ENCODE measurements at places on chromosomes 1 and 21.

DNA sequence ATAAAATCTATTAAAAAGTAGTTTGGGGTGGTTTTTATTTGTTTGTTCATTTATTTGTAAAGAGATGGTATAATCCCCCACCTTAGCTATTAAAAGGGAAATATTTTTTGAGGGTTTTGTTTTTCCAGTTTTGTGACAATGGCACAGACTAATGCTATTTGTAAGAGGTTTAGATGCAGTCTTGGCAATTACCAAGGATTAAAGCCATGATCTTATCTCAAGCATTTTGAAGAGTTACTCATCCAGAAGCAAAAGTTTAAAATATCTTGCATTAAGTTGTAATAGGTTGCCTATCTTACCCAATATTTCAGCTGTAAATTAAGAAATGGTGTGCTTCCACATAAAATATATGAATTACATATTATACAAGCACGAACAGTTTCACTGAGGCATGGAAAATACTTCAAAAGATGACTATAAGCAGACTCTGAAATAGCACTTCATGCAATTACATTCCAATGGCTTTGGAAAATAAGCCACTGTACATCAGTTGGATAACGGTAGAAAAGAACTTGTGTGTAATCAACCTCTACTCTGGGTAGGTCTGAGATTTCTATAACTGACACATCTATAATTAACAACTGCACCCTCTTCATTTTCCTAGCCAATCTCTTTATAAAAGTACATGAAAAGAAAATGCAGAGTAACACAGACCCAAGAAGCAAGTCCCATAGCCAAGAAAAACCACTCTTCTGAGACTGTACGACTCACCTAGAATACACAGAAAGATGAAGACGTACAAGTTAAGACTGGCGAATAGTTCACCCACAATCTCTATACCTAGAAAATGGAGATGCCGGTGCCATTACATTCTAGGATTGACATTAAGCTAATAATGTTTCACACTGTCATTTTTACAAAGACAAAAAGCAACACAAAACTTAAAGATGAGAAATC, 95.2 kb downstream of the PTPN14 start:
- no peak for DNase-seq

DNA sequence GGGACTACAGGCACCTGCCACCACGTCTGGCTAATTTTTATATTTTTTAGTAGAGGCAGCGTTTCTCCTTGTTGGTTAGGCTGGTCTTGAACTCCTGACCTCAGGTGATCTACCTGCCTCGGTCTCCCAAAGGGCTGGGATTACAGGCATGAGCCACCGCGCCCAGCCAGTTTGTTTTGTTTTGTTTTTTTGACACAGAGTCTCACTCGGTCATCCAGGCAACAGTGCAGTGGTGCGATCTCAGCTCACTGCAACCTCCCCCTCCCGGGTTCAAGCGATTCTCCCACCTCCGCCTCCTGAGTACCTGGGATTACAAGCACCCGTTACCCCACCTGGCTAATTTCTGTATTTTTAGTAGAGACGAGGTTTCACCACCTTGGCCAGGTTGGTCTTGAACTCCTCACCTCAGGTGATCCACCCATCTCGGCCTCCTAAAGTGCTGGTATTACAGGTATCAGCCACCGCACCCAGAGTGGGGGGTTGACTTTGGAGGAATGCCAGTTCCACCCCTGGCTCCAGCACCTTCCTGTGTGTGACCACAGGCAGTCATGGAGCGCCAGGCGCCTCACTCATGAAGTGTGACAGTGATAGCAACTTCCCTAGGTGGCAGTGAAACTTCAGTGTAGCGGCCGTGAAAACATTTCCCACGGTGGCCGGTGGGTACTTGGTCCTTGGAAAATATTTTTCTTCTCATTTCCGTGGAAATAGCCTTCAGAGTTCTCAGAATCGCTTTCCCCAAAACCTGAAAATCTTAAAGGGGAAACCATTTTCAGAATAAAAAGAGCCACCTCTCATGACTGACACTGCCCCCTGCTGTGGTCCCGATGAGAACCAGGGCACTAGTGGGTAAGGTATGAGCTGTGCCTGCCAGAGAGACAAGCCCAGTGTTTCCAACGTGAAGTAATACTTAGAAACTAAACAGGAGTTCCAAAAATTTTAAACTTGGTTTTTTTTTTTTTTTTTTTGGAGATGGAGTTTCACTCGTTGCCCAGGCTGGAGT, 48.6 kb downstream of the WDR4 start:
- no peak for DNase-seq

GRCh38 chr1:104156738-104157137, 407.0 kb downstream of the AMY1C start:
- no peak for DNase-seq

DNA sequence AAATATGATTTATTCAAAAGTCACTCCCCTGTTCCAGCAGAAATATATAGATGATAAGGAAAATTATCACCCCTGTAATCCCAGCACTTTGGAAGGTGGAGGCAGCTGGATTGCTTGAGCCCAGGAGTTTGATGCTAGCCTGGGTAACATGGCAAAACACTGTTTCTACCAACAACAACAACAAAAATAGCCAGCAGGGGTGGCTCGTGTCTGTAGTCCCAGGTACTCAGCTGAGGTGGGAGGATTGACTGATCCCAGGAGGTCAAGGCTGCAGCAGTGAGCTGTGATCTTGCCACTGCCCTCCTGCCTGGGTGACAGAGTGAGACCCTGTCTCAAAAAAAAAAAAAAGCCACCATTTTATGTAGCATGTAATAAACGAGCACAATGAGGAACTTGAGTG, 1546.5 kb downstream of the NCAM2 start:
- no peak for DNase-seq

DNA sequence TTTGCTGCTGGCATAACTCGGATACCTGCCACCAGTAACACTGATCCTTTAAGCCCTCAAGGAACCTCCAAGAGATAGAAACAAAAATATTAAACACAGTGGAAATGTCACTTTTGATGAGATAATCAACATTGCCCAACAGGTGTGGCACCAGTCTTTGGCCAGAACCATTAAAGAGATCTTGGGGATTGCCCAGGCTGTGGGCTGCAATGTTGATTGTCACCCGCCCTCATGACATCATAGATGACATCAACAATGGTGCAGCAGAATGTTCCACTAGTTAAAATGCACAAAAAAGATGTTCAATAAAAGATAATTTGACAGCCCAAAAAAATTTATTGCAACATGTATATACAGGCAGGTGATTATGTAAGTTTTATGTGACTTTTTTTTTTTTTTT, 20.2 kb upstream of the ZMYM1 start:
- no peak for DNase-seq

- no peak for DNase-seq
Observed at GRCh38 chr1:241356187-241356518, 852 bp downstream of the RGS7 start.

DNA sequence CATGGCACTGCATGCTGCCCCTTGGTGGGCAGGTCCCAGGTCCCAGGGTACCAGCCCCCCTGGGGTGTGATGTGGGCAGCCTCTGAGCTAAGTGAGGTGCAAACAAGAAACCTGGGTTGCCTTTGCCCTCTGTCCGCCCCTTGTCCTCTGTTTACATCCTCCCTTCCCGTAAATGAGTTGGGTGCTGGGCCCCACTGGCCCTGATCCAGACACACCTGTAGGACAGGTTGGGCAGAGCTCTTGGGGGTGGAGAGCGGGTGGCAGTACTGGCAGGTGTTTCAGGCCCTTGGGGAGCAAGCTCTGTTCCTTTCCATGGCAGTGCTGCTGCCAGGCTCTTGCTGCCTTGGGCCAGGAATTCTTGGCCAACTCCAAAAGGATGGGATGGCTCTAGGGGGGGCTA, 35.8 kb downstream of the ELF3 start:
- peak; percentile 37 for DNase-seq

DNA sequence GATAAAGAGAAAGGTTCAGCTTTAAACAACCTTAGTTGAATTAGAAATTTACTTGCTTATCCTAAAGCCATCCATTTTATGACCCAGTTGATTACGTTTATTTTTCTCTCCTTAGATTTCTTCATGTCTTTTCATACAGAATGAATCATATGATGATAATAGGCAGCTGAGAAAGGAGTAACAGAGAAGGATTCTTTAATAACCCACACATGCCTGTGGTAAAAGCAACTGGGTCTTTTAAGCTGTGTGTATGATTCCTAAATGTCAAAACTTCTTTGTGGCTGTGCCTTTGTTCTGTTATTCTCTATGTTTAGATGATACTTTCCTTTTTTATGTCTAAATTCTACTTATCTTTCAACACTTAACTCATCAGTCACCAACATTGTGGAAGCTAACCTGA, 626.5 kb downstream of the NCAM2 start:
- DNase-seq: no peak

DNA sequence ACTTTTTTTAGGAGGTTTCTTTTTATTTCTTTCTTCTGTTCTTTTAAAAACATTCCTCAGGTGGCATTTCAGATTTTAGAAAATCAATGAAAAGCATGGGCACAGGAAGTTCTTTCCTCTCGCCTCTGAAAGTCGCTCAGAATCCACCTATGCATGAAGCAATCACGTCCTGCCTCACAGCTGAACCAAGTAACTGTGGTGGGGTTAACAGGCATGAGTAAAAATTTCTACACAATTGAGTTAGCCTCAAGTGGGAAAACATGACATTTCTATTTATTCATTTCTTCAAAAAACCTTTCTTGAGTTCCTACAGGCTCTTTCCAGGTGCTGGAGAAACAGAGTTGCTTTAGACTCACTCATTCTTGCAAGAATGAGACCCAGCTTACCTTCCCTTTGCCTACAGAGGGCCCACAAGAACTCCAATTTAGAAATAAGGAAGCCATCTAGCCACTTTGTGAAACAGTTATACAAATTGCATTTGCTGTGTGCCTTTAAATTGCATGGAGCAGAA, 508.9 kb upstream of the PKN2 start:
- peak; percentile 75 for DNase-seq

GRCh38 chr1:240343966-240344365, 252.3 kb downstream of the FMN2 start:
- no peak for DNase-seq

DNA sequence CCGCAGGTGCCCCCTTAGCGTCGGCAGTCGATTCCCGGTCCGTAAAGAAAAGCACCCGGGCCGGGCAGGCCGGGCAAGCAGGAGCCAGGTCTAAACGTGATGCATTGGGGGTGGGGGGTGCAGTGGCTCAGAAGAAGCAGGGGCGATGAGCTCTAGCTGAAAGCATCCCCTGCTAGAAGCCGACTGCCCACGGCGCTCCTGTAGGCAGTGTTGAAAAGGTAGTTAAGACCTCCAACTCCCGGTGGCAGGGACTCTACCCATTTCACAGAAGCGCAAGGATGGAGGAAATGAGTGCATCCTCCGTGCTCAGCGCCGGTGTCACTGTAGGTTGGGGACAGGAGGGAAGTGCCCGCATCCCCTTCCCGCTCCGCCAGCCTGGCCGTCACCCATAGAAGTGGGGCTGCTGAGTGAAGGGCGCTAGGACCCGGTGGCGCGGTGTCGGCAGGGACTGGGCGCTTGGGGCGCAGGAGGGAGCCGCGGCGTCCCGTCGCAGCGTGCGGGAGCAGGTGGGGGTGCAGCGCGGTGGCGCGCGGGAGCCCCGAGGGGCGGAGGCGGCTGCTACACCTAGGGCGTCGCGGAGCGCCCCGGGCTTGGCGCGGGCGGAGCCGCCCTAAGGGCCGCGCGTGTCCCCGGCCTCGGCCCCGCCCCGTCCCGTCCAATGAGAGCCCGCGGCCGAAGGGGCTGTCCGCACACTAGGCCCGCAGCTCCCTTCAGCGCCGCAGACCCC, at the start of gene WNT2B:
WNT2B (plus strand) TSS at position 688 of the 727 bp plus-strand sequence. CDS start 298 bp downstream, outside the sequence.
- DNase-seq: no peak

- no peak for DNase-seq
Observed at GRCh38 chr1:76109404-76109803, 34.9 kb downstream of the ST6GALNAC3 start.

- no peak for DNase-seq
Observed at GRCh38 chr1:211538287-211538686, 40.7 kb downstream of the SLC30A1 start.

GRCh38 chr1:19964542-19964941, 14.9 kb downstream of the PLA2G2A start:
- DNase-seq: no peak

GRCh38 chr1:184033711-184034167, 3.8 kb downstream of the COLGALT2 start:
- no peak for DNase-seq

DNA sequence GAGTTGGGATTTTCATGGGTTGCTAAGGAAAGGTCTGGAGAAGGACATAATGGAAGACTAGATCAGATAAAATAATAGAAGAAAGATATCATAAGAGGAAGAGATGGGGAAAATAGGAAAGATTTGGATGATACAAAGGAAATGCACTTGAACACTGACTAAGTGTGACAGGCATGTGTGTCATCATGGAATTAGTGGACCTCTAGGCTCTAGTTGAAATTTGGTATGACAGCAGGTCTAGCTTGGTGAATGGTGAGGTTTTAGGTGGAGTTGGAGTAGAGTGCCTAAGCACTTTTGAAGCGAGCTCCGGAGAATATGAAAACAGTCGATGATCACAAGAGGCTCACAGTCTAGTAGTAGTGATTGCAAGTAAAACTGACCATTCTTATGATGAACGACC, 73.0 kb upstream of the PTGS2 start:
- DNase-seq: no peak

DNA sequence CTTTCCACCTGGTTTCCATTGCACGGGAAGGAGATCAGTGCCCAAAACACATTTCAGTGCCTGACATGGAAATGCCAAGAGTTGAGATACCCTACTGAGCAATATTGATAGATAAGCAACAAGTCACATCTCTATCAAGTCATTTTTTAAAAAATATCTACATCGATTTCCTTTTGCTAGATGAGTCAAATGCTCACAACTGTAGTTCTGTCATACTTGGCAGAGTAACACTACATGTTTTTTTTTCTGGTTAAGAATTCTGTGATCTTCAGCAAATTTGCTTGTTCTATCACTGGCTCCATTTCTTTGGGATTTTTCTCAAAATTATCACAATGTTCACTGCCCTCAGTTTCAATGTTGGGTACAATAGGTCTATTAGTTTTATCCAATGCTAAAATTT, 145.4 kb downstream of the ZC3H11B start:
- DNase-seq: no peak

GRCh38 chr1:170765712-170766330, 101.9 kb downstream of the PRRX1 start:
- peak; percentile 7 for DNase-seq

- no peak for DNase-seq
Observed at GRCh38 chr1:248913933-248914332, 7.9 kb downstream of the PGBD2 start.

- no peak for DNase-seq
Observed at GRCh38 chr1:31214316-31215064, 25.2 kb downstream of the NKAIN1 start.

Measured in renal cortical epithelial cell (primary cell).